ENCODE measurements at places on chromosomes 2 and 18. TPM values are rescaled to one million over a fixed set of nuclear protein-coding genes. Genes with fewer than 3 reads are reported as not detected.

DNA sequence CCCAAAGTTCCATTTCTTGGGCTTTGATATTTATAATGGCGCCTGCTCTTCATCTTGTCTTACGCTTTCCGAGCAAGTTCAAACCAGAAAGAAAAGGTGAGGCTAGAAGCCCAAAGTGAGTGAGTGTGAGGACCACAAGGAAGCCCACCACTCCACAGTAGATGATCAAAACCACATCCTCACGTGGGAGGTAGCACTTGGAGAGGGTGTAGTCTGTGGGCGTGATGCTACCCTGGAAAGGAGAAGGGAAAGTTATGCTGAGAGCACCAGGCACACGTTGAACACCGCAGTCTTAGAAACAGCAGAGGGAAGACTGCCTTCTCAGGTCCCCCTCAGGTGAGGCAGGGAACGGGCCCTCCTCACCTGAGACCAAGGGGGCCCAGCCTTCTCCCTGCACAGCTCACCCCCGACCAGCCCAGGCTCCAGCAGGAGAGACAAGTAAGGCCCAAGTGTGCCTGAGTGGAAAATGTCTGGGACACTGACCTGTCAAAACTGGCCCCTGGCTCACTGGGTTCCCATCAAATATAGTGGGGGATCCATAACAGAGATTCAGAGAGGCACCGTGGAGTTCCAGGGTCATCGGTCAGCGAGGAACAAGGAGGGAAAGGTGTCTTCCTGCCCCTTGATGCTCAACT, 23.6 kb downstream of the MPPE1 start:
- no peak for DNase-seq

GRCh38 chr2:101193033-101193626, 41.9 kb upstream of the TBC1D8 start:
- DNase-seq: no peak

- no peak for DNase-seq
Observed at GRCh38 chr2:80016171-80016570, 288.4 kb downstream of the LRRTM1 start.

GRCh38 chr2:144479138-144479537, 40.8 kb downstream of the ZEB2 start:
- DNase-seq: no peak

DNA sequence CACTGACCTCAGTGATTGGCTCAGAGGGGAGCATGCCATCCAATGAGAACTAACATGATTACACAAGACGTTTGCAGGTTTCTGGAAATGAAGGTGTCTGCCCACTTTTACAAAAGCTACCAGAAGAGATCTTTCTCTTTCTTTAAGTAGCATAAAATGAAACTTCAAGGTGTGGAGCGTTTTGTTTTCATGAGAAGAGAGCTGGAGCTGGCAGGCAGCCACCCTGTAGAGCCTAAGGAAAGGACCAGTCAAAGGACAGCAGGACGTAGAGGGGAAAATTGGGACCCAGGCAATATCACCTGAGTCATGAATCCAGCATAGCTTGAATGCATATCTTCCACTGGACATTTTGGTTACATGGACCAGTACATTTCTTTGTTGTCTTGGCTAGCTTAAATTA, 331.0 kb downstream of the EPHA4 start:
- DNase-seq: no peak

DNA sequence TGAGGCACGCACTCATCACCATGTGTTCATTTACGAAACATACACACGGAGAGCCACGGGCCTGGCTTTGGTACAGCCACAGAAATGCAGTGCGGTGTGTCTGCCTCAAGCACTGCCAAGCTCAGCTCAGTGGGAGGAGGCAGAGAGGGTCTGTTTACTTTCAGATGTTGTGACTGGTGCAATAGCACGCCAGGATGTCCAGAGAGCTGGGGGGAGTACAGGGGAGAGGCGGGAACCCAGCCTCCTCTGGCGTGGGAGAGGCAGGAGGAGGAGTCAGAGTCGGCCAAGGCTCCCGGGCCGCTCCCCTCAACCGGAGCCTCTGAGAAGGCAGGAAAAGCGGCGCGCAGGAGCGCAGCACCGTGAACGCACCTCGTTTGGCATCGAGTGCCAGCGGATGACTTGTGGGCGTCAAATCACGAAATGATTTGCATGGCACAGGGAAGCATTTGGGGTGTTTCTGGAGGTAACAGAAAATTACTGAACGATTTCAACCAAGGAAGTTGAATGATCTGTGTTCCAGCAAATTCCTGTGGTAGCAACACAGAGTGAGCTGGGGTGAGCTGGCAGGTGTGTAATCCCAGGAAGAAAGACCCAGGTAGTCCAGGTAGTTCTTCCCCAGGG, 143.0 kb downstream of the ZNF516 start:
- DNase-seq: no peak

- no peak for DNase-seq
Observed at GRCh38 chr2:173043897-173044519, 31.6 kb upstream of the MAP3K20 start.

DNA sequence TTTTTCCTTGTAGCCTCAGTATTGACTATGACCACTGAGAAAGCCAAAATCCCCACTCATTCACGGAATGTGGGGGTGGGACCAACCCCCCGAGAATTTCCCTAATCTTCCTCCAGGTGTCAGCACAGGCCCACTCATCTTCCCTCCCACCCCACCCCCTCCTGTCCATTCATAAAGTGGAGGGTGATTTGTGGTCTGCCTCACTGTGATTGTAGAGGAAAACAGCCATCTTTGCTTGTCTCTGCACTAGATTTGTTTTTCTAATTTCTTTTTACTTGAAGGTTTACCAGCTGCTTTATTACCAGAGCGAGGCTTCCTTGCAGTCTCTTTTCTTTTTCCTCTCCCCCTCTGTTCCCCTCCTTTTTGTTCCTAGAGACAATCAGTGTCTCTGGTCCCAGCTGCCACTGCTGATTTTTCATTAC, 171.8 kb downstream of the ICOS start:
- DNase-seq: no peak

DNA sequence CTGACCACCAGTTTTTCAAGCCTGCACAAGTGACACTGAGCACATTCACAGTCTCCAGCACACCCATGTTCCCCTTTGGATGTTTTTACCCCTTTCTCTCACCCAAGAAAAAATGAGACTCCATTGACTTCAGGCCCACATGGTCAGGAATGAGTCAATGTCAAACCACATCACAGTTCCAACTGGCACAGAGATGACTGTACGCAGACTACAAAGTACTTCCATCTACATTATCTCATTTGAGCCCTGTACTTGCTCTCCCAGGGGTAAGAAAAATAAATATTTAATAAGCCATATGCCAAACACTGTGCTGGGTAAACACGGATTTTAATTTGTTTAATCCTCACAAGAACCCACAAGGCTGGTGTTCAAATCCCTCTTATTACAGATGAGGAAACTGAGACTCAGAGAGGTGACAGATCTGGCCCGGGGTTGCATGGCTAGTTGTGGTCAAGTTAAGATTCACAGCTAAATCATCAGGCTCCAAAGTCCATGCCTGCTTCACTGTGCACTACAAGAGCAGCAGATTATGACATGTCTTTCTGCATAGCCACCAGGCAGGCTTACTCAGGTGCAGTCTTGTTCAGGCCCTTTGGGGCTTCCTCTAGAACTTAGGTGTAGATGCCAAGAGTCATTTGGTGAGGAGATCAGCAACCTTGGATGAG, 106.1 kb downstream of the TXNL1 start:
- no peak for DNase-seq

DNA sequence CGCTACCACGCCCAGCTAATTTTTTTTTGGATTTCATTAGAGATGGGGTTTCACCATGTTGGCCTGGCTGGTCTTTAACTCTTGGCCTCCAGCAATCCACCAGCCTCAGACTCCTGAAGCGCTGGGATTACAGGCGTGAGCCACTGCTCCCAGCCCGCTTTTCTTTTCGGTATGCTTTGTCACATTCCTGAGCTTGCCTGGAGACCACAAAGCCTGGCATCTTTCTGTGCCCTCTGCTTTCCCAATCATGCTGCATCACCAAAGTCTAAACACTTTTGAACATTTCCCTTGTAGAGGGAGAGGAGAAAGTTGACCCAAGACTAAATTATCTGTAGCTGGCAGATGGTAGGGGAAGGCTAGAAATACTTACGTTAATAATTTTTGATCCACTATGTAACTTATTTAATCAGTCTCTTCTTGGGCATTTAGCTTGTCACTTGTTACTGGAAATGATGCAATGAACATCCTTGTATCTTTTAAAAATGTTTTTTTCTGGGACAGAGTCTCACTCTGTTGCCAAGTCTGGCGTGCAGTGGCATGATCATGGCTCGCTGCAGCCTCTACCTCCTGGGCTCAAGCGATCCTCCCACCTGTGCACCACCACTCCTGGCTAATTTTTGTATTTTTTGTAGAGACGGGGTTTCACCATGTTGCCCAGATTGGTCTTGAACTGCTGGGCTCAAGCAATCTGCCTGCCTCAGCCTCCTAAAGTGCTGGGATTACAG, 2.7 kb upstream of the NPC1 start:
- DNase-seq: no peak

DNA sequence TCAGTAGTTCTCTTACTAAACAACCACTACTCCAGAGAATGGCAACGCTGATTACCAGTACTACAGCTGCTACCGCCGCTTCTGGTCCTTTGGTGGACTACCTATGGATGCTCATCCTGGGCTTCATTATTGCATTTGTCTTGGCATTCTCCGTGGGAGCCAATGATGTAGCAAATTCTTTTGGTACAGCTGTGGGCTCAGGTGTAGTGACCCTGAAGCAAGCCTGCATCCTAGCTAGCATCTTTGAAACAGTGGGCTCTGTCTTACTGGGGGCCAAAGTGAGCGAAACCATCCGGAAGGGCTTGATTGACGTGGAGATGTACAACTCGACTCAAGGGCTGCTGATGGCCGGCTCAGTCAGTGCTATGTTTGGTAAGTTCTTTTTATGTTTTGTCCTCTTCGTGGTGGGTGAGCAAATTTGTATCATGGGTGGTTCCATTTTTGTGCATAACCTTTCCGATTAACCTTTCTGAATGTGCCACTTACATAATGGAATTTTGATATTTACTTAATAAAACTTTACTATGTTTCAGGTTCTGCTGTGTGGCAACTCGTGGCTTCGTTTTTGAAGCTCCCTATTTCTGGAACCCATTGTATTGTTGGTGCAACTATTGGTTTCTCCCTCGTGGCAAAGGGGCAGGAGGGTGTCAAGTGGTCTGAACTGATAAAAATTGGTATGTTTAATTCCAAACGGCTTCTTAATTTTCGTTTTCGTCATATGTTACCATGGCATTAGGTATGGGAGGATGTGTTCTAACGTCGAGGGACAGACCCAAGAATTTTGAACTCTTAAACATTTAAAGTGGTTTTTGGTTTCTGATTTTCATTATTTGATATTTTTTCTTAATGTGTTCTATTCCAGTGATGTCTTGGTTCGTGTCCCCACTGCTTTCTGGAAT, 1.3 kb downstream of the SLC20A1 start:
- DNase-seq: no peak

GRCh38 chr2:189505492-189505891, 64.2 kb downstream of the WDR75 start:
- DNase-seq: no peak

DNA sequence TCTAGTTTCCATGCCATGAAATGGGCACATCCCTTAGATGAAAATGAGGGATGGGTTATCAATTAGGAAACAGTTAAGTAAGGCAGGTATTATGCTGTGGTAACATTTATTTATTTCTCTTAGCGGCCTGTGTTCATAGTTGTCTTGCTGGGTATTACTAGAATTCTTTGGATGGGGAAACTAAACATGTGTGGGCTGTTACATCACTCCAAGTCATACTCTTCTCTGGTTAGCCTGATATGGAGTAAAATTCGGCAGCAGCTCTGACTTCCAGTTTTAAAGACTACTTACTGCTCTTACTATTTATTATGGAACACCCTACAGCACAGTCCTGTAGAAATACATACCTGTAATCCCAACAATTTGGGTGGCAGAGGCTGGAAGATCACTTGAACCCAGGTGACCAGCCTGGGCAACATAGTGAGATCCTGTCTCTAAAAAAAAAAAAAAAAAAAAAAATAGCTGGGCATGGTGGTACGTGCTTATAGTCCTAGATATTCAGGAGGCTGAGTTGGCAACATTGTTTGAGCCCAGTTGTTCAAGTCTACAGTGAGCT, 33.1 kb upstream of the RASGRP3 start:
- no peak for DNase-seq

GRCh38 chr2:155377266-155377680, 678.8 kb downstream of the KCNJ3 start:
- DNase-seq: no peak

DNA sequence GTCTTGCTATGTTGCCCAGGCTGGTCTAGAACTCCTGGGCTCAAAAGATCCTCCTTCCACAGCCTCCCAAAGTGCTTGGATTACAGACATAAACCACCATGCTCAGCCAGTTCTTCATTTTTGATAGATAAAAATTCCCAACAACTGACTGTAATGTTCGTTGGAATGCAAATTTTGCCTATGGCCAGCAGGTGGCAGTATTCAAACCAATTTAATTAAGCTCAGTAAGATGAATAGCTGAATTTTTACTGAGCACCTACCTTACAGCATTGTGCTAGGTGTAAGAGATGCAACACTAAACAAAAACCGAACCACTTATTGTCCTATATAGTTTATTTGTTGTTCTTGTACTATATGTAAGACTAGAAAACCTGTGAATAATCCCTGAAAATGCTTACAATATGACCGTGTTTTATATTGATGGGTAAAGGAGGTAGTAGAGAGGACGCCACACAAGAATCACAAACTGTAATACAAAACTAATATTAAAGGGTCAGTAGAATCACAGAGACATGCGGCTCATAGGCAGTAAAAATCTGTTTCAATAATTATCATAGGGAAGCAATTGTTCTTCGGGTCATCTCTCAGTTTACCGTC, 8.2 kb upstream of the TMEM182 start:
- DNase-seq: no peak

DNA sequence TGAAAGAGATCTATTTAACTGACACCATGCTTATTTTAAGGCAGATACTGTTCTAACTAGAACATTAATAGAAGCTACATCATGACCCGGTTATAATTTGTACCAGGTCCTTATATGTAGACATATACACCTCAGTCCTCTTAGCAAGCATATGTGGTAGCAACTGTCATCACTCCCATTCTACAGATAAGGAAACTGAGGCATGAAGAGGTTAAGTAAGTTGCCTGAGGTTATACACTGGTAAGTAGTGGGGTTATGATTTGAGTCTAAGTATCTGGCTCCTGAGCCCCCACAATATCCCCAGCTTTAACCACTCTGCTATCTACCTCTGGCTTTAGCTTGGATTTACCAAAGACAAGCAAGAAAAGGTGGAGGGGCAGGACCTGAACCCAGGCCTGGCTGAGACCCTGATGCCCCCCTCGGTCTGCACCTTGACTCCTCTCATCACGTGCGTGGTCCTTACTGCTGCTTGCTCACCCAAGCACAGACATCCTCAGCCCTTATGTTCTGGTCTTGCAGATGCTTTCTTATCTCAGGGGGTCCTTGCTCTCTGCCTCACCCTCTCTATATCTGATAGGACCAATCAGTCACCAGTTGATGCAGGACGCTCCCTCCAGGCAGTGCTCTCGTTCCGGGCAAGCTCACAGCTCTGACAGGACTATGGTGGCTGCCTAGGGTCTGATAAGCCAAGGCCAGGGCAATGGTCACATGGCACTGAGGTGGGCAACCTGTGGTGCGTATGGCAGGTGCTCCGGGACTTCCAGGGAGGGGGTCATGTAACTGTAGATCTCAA, 4.0 kb downstream of the DYSF start:
- no peak for DNase-seq

GRCh38 chr2:105385731-105386540, 12.9 kb downstream of the FHL2 start:
- no peak for DNase-seq

The DLX1 gene
- total RNA-seq: not detected

The POTEJ gene
- total RNA-seq: not detected

The NRP2 gene
- total RNA-seq: 3.1 TPM

The GPN1 gene
- total RNA-seq: 27.7 TPM

The ASAP2 gene
- total RNA-seq: 0.75 TPM

The CAPN14 gene
- 0.65 TPM for total RNA-seq

The PLEK gene
- 18.0 TPM for total RNA-seq
